ENCODE measurements at places on chromosomes 5 and 9.

DNA sequence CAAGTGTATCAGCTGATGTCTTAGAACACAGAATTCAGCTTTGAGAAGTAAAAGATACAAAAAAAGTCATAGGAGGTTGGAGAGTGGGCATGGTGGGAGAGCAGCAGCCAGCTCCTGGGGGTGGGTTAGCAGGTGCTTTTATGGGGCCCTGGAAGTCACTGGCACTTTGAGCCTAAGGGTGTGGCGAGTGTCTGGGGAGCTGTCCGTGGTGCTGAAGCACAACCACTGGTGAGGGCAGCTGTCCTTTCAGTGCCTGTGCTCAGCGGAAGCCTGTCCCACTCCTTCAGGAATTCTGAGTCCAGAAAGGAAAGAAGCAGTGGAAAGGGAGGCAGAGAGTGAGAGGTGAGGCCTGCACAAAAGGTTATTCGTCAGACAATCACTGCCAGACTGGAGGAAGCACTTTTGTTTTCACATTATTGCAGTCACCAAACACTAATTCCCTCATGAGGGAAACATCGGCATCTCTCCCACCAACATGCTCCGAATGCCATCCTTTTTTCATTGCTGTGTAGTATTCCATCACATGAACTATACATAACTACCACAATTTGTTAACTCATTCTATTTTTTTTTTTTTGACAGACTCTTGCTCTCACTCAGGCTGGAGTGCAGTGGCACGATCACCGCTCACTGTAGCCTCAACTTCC, 59.4 kb upstream of the RAPGEF1 start:
- no peak for DNase-seq

- DNase-seq, result no peak
Measured at GRCh38 chr9:132947756-132948155, 3.3 kb upstream of the TSC1 start.

GRCh38 chr5:150665044-150665443, 4.0 kb downstream of the MYOZ3 start:
- no peak for DNase-seq

DNA sequence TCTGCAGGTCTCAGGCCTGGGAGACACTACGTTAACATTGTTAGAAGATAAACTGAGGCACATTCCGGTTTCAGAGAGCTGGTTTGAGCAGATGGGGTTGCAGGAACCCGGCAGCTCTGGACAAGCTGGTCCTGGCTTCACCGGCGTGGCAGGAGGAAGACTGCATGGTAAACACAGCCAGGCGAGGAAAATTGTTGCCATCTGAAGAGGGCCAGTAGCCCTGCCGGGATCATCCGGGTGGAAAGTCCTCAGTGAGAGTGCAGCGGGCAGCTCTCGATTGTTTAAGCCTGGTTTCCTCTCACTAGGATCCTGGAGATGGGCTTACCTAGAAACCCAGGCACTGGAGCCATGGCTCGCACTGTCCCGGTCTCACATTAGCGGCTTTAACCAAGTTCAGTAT, 226.9 kb downstream of the IRX2 start:
- DNase-seq, result no peak

DNA sequence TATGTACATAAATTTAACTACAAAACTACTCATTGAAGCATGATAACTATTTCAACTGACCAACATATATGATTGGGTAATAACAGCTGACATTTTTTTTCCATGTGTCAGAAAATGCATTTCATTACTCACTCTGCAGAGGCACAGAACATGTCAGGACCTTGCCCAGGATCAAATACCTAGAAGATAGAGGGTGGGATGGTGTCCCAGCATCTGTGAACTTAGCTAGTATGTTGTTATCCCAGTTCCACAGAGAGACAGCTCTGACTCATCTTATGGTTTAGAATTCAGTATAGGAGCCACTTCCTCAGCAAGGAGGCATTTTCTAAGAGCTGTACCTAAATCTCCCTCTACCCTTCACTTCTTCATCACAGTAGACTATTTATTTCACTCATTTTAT, 1198.6 kb upstream of the ACO1 start:
- DNase-seq, result no peak

- DNase-seq, result no peak
Measured at GRCh38 chr9:117076571-117077290, 338.1 kb downstream of the ASTN2 start.

GRCh38 chr5:76691467-76692273, 24.3 kb upstream of the F2R start:
- DNase-seq, result peak; percentile 44

- DNase-seq, result no peak
Measured at GRCh38 chr5:104080646-104081175, 518.1 kb upstream of the NUDT12 start.

- no peak for DNase-seq
Measured at GRCh38 chr9:91714020-91714806, 235.8 kb downstream of the ROR2 start.

DNA sequence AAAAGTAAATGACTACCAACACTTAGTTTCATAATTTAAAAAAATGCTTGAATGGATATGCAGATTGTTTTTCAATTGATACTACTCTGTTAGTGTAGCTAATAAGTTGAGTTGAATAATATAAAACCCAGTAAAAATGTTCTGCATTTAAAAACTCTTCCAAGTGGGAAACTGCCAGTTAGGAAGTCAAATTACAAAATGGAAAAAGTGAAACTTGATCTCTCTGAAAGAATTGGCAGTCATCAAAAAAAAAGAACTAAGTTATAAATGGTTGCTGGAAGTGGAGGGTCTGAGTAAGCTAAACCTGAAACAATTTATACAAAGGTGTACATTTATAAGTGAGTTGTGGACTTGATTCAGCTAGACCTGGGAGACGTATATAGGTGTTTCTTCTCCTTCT, 52.4 kb downstream of the VCAN start:
- peak; percentile 17 for DNase-seq

- DNase-seq, result no peak
Measured at GRCh38 chr5:159128070-159128541, 28.4 kb upstream of the EBF1 start.

GRCh38 chr9:104826079-104826775, 62.3 kb downstream of the NIPSNAP3B start:
- no peak for DNase-seq

- DNase-seq, result no peak
Measured at GRCh38 chr5:150175076-150175475, 8.5 kb downstream of the CDX1 start.

GRCh38 chr5:173472164-173472563, 143.9 kb upstream of the STC2 start:
- DNase-seq, result peak; percentile 89

- peak; percentile 2 for DNase-seq
Measured at GRCh38 chr9:98491828-98492227, 216.9 kb downstream of the GABBR2 start.

DNA sequence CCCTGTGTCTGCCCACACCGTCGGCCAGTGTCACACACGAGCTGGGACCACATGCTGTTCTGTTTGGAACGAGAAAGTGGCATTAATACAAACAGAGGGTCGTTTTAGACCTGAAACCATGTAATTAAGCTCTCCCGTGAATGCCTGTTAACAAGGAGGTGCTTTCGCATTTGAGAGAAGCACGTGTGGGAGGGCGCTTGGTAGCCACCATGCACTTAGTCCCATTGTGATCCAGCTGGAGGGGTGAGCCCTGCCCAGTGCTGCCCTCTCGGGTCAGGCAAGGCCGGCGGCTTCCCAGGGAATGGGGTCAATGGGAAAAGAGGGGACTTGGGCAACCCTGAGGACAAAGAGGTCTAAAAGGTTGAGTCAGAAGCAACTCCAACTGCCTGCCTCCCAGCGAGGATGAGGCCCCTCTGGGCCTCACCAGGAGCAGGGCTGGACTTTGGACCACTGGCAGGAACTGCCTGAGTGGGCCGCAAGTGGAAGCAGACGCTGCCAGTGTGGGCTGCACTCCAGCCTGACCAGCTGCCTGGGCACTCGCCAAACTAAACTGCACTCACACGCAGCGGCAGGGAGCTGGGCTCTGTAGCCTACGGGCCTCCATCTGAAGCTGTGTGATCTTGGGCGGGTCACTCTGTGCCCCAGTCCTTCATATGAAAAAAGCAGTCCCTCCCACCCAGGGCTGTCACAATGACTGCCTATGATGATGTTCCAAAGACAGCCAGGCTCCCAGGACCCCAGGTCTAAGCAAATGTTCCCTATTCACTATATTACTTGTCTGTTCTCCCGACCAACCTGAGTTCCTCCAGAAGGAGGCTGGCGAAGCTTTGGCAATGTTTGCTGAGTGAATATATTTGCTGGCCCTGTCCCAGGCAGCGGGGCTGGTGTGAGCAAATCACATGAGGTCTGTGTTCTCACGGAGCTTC, 195.7 kb downstream of the CDK5RAP2 start:
- DNase-seq, result no peak

DNA sequence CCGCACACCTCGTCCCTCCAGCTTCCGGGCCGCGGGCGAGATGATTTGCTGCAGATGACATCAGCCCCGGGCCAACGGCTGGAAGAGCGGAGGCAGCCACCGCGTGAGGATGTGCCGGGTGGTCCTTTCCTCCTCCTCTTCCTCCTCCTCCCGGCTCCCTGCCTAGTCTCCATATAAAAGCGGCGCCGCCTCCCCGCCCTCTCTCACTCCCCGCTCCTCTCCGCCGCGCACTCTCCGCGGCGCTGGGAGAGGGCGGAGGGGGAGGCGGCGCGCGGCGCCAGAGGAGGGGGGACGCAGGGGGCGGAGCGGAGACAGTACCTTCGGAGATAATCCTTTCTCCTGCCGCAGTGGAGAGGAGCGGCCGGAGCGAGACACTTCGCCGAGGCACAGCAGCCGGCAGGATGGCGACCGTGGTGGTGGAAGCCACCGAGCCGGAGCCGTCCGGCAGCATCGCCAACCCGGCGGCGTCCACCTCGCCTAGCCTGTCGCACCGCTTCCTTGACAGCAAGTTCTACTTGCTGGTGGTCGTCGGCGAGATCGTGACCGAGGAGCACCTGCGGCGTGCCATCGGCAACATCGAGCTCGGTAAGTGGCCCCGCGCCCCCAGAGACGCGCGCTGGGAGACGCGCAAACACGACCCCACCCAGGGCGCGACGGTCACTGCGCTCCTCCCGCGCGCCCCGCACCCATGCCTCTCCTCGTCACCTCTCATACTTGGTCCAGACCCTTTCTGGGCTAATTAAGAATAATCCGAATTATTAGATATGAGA, at the start of gene MAP1B:
TSS of gene MAP1B (plus strand) at position 345 of the 770 bp plus-strand sequence. CDS start at position 402, 57 bp downstream.
- DNase-seq, result peak; percentile 75

DNA sequence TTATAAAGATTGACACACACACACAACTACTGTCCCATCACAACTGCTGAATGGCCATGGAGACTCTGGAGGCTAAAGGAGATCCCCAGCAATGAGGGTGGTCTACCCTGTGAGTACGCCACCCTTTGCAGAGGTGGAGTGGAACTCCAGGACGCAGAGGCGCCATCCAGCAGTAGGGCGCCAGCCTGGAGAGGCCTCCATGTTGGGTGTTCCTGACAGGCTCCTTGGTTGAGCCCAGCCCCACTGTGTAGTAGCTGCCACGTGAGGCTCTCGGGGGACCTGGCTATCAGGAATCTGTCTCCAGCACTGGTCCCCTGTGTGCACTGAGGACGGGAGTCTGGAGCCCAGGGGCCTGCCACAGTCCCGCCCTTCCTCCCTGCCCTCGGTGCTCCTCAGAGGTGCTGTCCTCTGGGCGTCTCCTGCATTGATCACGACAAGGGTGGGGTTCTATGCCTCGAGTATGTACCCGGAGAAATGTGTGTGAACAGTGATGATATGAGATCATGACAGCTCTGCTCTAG, 72.3 kb downstream of the DAP start:
- DNase-seq, result no peak

- DNase-seq, result peak; percentile 5
Measured at GRCh38 chr9:2722715-2723114, 5.4 kb downstream of the KCNV2 start.

GRCh38 chr5:169795338-169795737, 158.3 kb downstream of the DOCK2 start:
- no peak for DNase-seq

Measured in skin of body (tissue), 3 donors.